NCI-H69 (cell line): ENCODE measurements at places on chromosomes 13 and 19.

GRCh38 chr19:3008994-3009393, 20.1 kb downstream of the TLE2 start:
- DNase-seq, result no peak

DNA sequence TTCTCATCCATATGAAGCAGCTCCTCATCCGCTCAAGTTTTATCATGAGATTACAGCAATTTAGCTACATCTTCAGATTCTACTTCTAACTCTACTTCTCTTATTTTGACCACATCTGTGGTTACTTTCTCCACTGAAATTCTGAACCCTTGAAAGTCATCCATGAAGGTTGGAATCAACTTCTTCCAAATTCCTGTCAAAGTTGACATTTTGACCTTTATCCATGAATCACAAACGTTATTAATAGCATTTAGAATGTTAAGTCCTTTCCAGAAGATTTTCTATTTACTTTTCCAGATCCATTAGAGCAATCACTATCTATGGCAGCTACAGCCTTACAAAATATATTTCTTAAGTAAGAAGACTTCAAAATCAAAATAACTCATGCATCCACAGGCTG, 421.7 kb upstream of the GPC6 start:
- DNase-seq, result no peak

DNA sequence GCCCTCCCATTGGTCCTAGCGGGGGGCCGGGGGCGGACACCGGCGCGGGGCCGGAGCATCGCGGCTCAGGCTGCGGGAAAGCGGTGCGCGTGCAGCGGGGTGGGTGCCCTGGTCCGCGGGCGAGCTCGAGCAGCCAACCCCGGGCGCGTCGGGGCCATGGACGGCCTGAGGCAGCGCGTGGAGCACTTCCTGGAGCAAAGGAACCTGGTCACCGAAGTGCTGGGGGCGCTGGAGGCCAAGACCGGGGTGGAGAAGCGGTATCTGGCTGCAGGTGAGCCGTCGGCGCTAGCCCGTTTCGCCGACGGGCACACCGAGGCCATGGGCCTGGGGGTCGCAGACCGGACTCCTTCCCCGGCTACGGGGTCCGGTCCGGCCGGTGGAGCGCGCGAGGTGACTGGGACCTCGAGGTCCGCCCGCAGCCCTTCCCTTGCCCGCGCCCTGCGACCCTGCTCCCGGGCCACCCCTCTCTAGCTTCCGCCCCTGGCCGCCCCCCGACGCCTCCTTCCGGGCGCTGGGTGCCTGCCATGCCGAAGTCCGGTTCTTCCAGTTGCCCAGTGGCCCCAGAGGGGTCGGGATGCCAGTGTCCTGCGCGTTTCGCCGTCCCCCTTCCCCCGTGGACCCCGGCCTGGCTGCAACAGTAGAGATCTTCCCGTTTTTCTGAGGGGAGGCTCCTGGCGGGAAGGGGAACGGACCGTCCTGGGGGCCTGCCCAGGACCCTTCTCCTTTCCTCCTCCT, at the start of gene REEP6:
Gene REEP6 (plus strand): TSS at position 68 of the 735 bp plus-strand sequence. CDS start 89 bp downstream, at position 157.
- DNase-seq, result no peak

DNA sequence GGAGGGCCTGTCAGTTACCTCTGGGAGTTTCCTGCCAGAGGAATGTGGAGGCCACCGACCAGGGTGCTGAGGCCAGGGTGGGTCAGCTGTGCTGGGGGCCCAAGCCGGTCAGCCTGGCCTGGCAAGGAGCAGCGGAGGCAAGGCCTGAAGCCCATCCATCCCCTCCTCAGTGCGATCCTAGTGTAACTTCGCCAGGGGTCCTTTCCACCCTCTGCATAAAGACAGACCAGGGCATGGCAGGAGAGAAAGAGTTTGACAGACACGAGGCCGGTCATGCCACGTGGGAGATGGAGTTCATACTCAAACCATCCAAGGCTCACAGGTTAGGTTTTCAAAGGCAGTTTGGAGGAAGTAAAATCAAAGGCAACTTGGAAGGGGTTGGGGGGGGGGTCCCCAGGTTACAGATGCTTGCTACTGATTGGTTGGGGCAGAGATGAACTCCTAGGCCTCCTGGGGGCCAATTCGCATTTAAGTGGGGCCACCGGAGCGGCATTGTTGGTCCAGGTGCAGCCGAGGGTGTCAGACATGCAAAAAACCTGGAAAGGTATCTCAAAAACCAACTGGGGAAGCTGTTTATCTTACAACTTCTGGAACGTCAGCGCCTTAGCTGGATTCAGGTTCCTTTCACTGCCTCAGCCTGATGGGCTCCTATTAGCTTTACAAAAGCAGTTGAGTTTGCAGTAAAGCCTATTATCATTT, 36.8 kb upstream of the DPRX start:
- no peak for DNase-seq

GRCh38 chr13:73625562-73626339, 508.5 kb downstream of the KLF12 start:
- no peak for DNase-seq
